ENCODE measurements at places on chromosomes 7 and 10.
A peak's percentile ranks its signal among the peaks of the same experiment; 100 is the strongest.

GRCh38 chr10:16717622-16718395 is 99.4 kb downstream of the RSU1 start:
- no peak for DNase-seq

DNA sequence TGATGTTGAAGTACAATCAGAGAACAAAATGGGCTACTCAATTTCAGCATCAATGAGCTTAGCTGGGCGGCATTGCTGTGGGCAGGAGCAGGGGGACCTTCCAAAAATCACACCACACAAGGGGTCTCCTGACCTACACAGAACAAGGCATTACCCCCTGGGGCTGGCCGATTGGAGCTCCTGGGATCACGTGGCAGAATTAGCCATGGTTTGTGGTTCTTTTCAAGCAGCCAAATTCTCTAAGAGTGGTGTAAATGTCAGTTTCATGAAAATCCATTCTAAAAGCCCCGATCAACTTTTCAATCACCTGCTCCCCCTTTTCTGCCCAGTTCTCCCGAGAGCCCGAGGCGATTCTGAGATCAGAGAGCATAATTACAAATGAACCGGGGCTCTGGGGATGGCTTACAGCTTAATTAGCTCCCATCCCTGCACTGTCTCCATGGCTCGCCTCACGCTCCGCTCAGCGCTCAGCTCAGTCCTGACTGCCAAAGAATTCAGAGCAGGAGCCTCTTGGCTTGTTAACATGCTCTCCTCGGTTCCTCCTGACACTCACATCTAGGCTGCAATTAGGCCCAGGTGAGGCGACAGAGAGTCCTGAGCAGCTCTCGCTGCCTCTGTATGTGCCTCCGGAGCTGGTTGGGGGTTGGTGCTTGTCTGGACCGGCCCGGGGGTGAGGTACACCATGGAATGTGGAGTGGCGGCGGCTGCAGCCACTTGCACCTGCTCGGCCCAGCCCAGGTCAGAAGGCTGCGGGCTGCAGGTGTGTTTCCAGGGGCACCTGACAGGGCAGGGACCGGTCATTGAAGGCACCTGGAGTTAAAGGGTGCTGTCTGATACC is 111.8 kb downstream of the WDR11 start:
- no peak for DNase-seq

- DNase-seq: no peak
These were observed 37.5 kb upstream of the PFKFB3 start for GRCh38 chr10:6165221-6165725.

- DNase-seq: no peak
These were observed 287.3 kb upstream of the SP4 start for GRCh38 chr7:21140622-21141021.

DNA sequence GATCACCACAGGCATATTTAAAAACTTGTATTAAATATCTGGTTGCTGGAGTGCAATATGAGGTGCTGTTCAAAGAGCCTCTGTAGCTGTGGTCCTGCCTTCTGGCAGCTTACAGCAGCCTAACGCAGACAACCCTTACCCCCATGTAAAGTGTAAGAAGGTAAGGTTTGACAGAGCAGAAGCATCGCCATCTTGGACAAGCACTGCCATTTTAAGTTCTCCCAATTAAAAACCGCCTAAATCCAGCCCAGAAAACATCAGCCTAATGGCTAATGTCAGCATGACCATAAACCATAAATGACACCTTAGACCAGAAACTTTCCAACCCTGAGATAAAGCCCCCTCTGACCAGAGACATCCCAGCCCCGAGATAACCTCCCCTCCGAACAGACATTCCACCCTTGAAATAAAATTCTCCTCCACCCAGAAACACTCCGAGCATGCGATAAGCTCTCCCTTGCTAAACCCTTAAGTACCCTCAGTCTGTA is 5.3 kb upstream of the OIT3 start:
- no peak for DNase-seq

GRCh38 chr10:110305767-110306451 is 1.2 kb upstream of the SMNDC1 start:
- DNase-seq: peak; percentile 11

DNA sequence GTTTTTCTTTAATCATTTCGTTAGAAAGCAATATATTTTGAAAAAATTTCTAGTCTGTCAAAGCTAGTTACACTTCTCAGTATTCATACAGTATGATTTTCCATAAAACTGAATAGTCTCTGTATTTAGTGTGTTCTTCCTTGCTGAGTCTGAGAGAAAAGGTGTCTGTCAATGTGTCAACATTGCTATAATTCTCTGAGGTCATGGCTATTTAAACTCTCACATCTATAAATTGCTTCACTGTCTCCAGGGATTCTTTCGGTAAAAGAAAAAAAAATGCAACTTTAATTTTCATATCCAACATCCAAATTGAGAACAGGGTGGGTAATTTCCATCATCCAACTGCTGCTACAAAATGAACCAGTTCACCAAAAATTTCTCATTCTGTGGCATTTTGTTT is 319.7 kb upstream of the GHITM start:
- DNase-seq: no peak

DNA sequence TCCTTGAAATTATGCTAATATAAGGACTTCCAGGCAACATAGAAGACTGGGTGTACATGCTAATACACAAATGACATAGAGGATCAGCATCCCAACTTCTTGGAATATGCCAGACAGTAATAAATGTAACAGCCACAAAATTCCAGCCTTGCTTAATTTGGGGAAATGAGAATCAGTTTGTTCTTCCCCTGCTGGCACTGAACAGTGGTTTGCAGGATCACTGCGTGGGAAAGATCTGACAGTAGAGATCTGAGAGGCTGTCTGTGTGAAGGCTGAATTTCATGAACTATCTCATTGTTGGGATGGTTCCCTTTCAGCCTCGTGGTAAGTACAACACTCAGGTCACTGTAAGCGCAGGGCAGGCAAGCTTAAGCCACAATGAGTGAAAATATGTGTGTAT is 1078.0 kb downstream of the LRMDA start:
- no peak for DNase-seq

- no peak for DNase-seq
These were observed 156.6 kb downstream of the ADRA2A start for GRCh38 chr10:111233439-111233838.

Data from neural crest cell (in vitro differentiated cells).